Stimulated activated CD8-positive, alpha-beta memory T cell treated with anti-CD3 and anti-CD28 coated beads, Interleukin-2, amount 100 ng/mL, for 1 hour (primary cell): ENCODE measurements at places on chromosomes 11 and 22.

GRCh38 chr22:46390652-46391301, 55.3 kb downstream of the TRMU start:
- DNase-seq, result no peak

GRCh38 chr11:494761-495536, 12.1 kb downstream of the RNH1 start:
- DNase-seq, result no peak

DNA sequence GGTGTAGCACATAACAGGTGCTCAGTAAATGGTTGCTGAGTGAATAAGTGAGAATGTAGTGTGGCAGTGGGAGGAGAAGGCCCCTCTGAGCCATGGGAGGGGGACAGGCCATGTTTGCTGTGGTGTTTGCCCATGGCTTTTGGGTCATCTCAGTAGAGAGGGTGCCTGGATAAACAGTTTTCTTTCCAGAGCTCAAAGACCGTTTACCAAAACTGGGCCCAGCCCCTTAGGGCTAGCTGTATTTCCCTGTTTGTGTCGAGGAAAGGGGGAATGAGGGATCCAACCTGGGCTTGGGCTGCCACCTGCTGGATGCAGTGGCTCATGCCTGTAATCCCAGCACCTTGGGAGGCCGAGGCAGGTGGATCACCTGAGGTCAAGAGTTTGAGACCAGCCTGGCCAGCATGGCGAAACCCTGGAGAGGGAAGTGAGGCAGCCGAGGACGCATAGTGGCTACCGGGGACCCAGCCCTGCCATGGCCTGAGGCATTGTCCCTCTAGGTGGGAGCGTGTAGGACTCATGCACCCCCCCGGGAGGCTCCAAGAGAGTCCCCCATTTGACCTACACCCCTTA, 8.7 kb upstream of the LTO1 start:
- DNase-seq, result no peak

- DNase-seq, result no peak
Measured at GRCh38 chr11:88709567-88709966, 356.2 kb downstream of the GRM5 start.

DNA sequence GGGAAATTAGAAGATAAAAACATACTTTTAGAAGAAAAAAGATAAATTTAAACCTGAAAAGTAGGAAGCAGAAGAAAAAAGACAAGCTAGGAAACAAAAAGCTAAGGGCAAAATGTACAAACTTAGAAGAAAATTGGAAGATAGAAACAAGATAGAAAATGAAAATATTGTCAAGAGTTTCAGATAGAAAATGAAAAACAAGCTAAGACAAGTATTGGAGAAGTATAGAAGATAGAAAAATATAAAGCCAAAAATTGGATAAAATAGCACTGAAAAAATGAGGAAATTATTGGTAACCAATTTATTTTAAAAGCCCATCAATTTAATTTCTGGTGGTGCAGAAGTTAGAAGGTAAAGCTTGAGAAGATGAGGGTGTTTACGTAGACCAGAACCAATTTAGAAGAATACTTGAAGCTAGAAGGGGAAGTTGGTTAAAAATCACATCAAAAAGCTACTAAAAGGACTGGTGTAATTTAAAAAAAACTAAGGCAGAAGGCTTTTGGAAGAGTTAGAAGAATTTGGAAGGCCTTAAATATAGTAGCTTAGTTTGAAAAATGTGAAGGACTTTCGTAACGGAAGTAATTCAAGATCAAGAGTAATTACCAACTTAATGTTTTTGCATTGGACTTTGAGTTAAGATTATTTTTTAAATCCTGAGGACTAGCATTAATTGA, 1.0 kb downstream of the MALAT1 start:
- DNase-seq, result no peak

GRCh38 chr11:14645015-14645912, 1.7 kb downstream of the PDE3B start:
- DNase-seq, result no peak

GRCh38 chr11:77517226-77517625, 43.3 kb upstream of the PAK1 start:
- no peak for DNase-seq

- no peak for DNase-seq
Measured at GRCh38 chr11:74307434-74307833, 4.0 kb downstream of the P4HA3 start.

GRCh38 chr11:65388731-65389130, 2.3 kb downstream of the FRMD8 start:
- DNase-seq, result no peak

DNA sequence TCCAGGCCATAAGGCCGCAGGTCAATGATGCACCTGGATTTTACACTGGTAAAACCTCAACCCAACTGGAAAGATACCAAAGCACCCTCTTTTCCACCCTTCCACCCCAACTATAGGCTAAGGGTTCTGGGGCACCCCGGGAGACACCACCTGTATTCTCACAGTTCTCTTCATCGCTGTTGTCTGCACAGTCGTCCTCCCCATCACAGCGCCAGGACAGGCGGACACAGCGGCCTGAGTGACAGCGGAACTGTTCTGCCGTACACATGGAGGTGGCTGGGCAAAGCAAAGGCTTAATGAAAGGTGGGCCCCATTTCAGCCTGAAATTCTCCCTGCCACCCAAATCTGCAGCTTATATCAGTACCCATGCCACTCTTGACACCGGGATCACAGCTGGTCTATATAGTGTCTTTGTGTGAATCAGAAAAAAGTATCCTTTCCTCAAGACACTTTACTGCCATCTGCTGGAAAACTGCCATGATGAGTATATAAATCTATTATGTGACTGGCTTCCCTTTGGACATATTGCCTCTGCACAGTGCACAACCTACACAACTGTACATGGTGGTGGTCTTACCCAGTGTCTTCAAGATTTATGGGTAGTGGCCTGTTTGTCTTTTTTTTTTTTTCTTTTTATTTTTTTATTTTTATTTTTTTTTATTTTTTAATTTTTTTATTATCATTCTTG, 21.5 kb downstream of the LRP4 start:
- DNase-seq, result no peak

GRCh38 chr11:94885581-94885980, 87.8 kb downstream of the CWC15 start:
- no peak for DNase-seq

- no peak for DNase-seq
Measured at GRCh38 chr11:76339221-76339620, 41.7 kb downstream of the THAP12 start.

DNA sequence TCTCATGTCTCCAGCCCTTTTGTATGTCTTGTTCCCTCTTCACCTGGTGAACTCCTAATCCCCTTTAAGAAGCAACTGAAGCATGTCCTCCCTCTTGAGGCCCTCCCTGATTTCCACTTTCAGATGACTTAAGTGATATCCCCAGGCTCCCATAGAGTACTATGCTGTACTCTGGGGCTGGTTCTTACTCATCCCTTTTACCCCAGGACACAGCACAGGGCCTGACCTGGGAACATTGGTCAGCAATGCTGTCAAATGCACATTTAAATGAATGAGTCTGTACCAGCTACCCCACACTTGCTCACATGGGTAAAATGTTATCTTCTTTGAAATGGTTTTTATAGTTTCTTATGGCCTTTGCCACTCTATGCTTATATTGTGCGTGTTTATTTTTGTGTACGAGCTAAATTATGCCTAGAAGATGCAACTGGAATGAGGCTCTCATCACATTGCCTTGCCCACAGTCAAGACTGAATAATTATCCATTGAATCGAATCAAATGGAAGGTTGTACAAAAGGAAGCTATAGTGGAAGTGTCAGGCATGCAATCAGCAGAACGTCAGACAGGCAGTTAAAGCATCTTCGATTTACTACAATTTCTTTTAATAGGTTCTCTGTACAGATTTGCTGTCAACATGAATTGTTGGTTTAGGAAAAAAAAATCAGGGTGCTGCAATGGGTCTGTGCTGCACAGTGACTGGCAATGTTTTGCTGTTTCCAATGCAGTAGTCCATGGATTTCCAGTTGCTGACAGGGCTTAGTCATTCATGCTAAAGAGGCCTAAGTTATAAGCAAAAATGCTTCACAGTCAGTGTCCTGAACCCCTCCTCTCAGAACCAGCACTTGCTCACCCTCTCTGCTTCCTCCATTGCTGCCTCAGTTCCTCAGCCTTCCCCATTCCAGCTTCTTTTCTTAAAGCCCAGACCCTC, 79.5 kb downstream of the PARVA start:
- no peak for DNase-seq

DNA sequence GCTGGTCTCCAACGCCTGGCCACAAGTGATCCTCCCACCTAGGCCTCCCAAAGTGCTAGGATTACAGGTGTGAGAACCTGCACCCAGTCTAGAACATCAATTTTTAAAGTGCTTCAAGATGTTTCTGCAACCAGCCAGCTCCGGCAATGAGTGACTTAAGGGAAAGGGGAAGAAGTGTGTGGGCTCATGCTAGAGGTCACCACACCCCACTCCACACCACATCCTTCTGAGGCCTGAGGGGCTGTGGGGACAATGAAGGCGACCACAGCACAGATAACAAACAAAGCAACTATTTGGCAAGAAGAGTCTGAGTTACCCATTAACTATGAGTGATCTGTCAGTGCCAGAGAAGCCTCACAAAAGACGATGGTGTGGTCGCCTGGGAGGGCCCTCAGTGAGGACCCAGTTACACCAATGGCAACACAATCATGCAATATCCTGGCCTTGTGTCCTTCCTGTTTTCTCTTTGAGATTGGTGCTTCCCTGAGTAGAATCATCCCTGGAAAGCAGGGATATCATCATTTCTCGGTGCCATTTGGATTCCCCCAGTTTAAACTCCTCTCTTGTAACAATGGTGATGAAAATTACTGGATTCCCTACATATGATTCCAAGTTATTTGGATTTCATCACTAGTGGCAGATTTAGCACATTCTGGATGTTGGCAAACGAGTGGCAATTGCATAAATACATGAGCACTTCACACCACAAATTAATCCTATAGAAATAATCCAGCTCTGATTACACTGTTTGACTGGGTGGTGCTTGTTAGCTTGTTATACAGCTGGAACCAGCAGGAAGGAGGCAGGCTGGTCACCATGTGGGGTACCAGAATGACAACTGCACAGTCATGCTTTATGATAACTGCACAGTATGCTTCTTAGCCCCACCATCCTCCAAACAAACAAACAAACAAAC, 18.4 kb downstream of the ABTB2 start:
- DNase-seq, result no peak

GRCh38 chr11:127678631-127679030, 678.1 kb upstream of the KIRREL3 start:
- DNase-seq, result no peak

DNA sequence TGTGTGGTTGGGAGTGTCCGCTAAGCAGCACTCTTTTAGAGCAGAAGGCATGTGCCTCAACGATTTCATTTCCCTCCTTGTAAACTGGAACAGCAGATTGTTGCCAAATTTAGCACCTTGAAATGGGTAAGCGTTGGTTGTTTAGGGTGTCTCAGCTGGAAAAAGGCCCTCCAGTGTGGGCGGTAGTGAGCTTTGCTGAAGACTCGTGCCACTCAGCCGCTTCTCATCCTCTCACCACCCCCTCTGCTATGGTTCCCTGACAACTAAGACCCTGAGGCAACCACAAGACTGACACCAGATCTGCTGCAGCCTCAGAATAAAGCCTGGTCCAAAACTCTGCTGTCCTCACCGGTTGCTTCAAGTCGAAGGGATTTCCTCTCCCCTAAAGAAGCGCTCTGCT, 9.9 kb upstream of the FERMT3 start:
- DNase-seq, result no peak

GRCh38 chr22:27310966-27311697, 490.4 kb downstream of the MN1 start:
- no peak for DNase-seq

DNA sequence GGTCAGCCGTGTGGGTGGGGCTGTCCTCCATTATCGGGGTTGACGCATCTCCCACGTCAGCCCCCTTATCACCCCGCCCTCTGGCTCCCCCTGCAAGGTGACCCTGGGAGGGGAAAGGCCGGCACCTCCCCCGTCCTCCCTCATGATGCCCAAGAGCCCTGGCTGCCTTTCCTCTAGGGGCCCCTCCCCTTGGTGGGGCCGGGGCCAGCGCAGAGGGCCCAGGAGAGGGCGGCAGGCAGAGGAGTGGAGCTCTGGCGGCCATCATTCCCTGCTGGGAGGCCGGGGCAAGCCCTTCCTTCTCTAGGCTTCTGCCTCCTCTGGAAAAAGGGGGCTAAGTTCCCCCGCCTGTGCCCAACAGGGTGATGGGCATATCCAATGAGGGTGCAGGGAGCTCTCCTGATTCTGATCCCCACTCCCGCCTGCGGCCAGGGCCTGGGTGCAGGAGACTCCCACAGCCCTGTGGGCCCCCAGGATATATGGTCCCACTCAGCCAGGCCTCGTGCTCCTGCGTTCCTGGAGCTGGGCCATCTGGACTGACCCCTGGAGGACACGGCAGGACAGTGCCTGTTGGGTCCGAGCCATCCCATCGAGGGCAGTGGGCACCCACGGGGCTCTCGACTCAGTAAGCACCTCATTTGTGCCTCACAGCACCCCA, 12.3 kb downstream of the MYRF start:
- no peak for DNase-seq

DNA sequence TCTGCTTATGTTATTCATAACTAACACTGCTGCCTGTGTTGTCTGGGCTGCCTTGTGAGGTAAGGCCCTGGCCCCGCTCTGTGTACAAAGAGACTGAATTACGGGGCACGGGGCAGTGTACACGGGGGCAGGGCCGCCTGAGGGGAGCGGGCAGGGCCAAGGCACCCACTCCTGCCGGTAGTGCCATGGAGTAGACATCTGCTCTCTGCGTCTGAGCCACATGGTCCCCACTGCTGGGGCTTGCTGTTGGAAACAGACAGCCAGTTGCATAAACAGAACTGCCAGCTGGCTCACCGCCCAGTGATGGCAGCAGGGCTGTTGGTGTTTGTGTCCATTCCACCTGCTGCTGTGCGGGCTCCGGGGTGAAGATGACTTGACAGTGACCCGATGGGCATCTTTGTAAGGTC, 19.8 kb downstream of the FAM118A start:
- no peak for DNase-seq

GRCh38 chr11:17887779-17888178, 125.1 kb downstream of the SERGEF start:
- no peak for DNase-seq

DNA sequence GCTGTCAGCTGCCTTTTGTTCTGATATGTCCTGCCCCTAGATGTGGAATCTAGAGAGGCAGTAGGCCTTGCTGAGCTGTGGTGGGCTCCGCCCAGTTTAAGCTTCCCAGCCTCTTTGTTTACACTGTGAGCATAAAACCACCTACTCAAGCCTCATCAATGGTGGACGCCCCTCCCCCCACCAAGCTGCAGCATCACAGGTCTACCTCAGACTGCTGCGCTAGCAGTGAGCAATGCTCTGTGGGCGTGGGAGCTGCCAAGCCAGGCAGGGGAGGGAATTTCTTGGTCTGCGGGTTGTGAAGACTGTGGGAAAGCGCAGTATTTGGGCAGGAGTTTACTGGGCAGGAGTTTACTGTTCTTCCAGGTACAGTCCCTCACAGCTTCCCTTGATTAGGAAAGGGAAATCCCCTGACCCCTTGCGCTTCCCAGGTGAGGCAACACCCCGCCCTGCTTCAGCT, 98.5 kb downstream of the SMCO4 start:
- no peak for DNase-seq

- DNase-seq, result no peak
Measured at GRCh38 chr22:49365191-49365837, 462.4 kb downstream of the BRD1 start.
